ENCODE measurements at places on chromosomes 2 and 18. TPM values are rescaled to one million over a fixed set of nuclear protein-coding genes. Genes with fewer than 3 reads are reported as not detected.

- no peak for DNase-seq
Observed at GRCh38 chr2:216770717-216771116, 75.4 kb upstream of the IGFBP5 start.

The MORN2 gene
- total RNA-seq: 5.1 TPM

The NAT8 gene
- not detected for total RNA-seq

DNA sequence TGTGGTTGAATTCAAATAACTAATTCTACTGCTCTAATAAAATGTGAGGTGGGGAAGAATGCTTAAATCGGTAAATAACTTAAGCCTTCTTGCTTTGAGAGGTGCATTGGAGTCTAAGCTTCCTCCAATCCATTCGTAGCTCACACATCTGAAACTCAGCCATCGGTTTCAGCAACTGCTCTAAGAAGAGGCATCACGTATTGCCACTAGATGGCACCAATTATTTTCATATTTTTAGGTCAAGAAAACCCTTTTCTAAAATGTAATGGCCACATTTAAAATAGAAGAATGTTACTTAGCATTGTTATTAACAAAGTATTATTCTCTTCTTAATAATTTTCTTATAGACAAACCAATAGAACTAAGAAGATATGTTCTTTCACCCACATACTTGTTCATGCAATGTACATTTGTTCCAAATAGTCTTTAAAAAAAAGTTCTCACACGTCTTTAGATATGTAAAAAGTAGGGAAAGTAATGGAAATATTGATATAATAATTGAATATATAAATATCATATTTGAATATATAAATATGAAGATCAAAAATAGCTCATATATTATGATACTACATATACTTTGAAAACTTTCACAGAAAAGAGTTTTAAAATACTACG lies 229.8 kb downstream of the CCDC178 start:
- DNase-seq: no peak

DNA sequence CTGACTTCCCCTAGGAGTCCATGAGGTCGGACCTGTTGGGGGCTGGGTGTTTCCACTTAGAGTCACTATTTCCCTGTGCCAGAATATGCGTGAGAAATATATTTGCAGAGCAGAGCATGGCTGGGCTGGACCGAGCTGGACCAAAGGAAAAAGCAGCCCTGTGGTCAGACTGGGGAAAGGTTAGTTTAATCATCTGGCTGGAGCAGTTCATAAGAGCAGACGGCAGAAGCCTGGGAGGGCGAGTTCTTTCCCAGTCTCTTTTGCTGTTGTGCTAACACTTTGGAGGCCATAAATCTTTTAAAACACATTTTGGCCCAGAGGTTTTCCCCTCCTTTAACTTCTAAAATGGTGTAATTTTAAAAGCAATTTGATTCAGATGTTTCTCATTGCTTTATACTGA lies 66.5 kb downstream of the GLI2 start:
- no peak for DNase-seq

DNA sequence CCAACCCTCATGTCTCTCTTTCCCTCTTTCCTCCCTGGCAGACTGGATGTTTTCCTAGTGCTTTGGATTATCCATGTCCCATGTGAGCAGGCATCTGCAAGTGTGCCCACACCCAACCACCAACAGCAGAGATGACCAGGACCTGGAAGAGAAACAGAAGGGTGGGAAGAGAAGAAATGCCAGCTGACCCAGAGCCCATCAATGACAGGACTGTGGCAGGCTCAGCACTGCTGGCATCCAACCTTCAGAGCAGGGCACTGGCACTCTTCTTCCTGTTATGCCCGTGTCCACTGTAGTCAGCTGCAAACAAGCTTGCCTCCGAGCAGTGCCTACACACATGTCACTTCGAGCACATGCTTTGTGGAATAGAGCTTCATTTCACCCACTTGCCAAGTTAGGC lies 121.1 kb downstream of the TANC1 start:
- DNase-seq: no peak

The C2orf80 gene
- total RNA-seq: not detected

The GALNT1 gene
- total RNA-seq: 48.7 TPM

- peak; percentile 23 for DNase-seq
Observed at GRCh38 chr18:12038082-12038638, 55.5 kb upstream of the ANKRD62 start.

DNA sequence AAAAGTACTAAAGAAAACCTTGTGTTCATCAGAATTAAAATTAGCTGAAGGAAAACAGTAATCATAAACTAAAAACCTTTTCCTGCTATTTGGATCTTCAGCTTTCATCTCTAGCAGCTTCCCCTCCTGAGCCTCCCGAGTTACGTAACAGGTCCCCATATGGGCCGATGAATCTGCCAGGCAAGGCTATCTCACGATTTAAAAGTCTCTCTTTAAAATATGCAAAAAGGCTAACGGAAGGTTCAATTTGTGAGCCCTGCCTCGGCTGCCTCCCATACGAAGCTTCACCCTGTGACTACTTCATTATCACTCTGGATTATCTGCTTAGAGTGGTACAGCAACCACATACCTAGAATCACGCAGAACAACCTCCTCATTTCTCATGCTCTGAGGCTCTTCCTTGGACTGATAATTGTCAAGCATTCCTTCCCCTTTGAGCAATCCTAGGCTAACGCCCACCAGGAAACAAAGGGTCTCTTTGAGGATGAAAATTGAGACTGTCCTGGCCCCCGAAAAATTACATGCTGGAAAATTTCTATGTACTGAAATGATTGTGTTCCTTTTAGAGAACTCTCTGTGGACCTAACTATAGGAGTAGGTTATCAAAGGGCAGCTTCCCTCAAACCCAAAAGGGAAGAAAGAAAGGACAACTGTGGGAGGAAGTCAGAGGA lies 147.4 kb downstream of the ZEB2 start:
- no peak for DNase-seq

GRCh38 chr2:168607992-168608391 lies 151.9 kb downstream of the CERS6 start:
- no peak for DNase-seq

The MAP3K2 gene
- total RNA-seq: 27.4 TPM

- DNase-seq: no peak
Observed at GRCh38 chr2:238950551-238950950, 102.7 kb downstream of the TWIST2 start.

GRCh38 chr2:109260116-109260855 lies 131.3 kb downstream of the SH3RF3 start:
- no peak for DNase-seq

DNA sequence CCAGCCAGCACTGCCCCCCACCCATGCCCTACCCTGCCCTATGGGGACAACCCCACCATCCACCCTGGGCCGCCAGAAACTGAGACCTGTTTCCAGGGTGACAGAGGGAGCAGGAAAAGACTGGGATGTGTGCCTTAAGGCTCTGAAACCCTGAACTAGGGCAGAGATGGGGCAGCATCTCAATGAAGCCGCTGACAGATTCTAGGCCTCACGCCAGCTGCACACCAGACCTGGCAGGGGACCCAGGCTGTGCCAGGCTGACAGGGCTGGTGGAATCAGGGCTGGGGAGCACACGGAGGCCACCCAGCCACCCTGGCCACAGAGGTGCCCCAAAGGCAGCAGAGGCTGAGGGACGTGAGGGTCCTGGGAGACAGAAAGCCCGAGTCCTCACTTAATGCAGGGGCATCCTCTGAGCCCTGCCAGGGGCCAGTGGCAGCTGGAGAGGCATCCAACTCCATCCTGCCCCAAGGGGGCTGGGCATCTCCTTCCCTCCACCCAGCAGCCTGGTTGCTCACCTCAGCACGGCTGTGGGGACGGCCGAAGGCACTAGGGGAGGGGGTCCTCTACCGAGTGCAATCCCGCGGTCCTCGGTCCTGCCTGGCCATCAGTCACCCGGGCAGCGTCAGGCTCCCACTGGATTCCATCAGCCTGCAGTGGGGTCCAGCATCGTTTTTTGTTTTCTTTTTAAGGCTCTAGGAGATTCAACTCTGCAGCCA lies 169.2 kb downstream of the ZFP36L2 start:
- DNase-seq: no peak

- DNase-seq: no peak
Observed at GRCh38 chr2:37330681-37331080, 6.0 kb upstream of the PRKD3 start.

The UGT1A8 gene
- not detected for total RNA-seq

The TTLL4 gene
- total RNA-seq: 24.7 TPM

The AKAIN1 gene
- total RNA-seq: not detected

GRCh38 chr2:88554189-88554588 lies 73.1 kb downstream of the EIF2AK3 start:
- no peak for DNase-seq

- DNase-seq: peak; percentile 32
Observed at GRCh38 chr2:58146707-58147106, 94.4 kb downstream of the FANCL start.

DNA sequence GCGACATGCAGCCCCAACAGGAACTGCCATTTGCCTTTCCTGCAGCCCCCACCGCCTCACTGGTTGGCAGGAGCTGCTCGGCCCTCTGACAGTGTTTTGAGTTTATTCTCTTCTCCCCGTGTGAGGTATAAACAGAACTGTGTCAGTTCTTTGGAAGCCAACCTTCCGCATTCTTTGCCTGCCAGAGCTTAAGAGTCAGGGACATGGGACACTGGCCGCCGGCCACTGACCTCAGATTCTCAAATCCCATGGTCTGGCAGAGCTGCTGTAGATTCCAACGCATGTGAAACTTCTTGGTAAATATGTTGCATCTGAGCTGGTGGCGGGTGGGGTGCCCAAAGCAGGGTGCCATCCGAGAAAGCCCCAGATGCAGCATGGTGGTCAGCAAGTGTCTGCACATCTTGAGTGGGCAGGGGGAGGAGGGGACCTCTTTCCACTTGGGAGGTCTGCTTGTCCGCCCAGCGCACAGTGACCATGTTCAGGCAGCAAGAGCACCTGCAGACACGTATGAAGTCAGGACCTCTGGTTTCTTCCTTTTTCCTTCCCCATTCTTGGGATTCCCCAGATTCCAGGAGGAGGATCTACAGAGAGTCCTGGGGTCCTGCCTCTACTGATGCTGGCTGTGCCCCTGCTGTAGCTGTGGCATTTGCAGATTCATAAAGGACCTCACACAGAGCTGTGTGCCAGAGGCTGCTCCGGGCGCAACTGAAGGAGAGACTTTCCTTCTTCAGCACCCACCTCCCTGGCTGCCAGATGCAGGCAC lies 23.8 kb downstream of the ASB18 start:
- no peak for DNase-seq

DNA sequence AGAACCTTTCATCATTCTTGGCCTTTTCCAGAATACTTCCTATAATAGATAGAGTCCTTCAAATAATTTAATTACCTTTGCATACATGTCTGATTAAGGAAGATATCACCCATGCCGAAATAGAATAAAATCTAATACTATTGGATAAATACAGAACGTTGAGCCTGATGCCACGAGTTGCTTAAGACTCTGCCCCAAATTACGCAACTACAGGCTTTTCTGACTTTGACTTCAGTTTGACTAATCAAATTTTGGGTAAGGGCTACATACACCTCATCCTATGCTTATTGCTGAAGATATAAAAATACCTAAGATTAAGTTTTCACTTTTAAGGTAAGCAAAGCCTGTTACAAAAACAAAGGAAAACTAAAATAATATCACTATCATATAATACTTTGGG lies 1065.1 kb upstream of the NRXN1 start:
- no peak for DNase-seq

- DNase-seq: no peak
Observed at GRCh38 chr2:1758171-1758570, 13.9 kb upstream of the PXDN start.

DNA sequence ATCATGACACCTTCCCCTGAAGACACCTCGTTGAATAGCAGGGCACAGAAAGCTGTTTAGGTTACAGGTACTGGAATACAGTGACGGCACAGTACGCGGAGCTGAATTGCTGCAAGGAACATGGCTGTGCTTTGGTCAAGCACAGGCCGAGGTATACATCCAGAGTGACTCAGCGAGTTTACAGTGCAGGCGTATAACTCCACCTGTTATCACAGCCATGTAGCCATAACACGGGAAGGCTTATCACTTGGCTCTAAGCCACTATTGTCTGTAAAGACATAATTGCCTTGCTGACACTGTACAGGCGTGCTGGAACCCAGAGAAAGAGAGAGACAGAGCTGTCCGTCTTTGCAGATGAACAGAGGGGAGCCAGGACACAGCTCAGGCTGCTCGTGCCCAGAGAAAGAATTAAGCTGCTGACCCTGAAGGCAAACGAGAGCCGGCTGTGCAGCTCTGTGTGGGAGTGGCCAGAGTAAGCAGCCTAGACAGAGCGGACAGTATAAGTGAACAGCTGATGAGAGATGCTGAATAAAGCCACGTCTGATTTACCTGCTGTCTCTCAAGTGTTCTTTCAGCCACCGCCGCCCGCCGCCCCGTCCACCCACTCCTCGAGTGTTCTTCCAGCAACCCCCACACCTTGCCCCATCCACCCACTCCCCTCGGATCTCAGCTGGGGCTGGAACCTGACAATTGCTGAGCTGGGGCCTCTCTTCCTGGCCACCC lies 87.3 kb upstream of the PPP1CB start:
- DNase-seq: no peak

DNA sequence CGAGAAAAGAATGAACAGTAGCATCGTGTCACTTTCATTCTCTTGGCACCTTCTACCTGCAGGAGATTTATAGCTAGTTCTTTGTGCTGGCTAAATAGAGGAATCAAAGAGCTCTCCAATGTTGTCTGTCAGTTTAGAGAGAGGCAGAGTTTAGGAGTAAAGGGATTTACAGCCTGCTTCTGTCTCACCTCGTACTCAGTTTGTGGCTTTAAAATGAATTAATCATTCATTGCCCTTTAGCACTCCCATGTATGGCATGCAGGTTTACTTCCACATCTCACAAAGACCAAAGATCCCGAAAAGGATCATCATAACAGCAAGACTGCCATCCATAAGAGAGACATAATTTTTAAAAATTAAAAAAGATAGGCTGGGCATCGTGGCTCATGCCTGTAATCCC lies 42.4 kb upstream of the ATL2 start:
- no peak for DNase-seq

The DTNA gene
- total RNA-seq: 0.43 TPM

GRCh38 chr2:202689898-202690297 lies 55.1 kb downstream of the FAM117B start:
- no peak for DNase-seq

GRCh38 chr2:191266201-191266600 lies 21.0 kb downstream of the MYO1B start:
- DNase-seq: no peak

DNA sequence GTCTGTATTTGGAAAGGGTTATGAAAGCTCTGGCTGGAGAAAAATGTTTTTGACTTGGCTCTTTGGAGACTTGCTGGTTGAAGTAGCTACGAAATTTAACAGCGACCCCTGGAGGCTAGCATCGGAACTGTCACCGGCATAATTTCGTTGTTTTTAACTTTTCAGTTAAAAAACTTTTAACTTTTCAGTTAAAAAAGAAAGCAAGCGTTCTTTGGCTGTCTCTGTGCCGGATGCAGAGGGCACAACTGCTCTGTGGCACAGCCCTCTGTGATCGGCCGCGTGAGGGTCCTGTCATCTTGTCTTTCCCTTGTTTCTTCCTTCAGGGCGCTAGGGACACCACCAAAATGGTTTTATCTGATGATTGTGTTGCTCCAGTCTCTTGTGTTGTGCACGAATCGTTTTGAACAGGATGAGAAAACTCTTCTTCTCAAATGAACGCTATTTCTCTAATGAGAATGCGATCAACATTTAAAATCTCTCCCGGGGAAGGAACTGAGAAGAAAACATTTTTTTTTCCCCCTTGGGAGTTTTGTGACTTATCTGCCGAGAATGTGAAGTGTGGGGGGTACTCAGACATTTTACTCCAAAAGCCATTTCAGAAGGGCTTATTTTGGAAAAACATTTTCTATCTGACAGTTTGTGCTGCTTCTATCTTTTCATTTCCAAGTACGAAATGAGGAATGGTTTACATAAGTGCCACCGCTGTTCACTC lies 57.1 kb downstream of the ADCYAP1 start:
- DNase-seq: peak; percentile 67

Measured in activated naive CD4-positive, alpha-beta T cell treated with anti-CD3 and anti-CD28 coated beads for 36 hours (primary cell).